DMS53 (cell line): ENCODE measurements at places on chromosomes 16 and 17.

GRCh38 chr17:78374631-78375274 lies 3.7 kb upstream of the PGS1 start:
- no peak for DNase-seq

GRCh38 chr17:34511931-34512330 lies 67.5 kb upstream of the TMEM132E start:
- DNase-seq: no peak

DNA sequence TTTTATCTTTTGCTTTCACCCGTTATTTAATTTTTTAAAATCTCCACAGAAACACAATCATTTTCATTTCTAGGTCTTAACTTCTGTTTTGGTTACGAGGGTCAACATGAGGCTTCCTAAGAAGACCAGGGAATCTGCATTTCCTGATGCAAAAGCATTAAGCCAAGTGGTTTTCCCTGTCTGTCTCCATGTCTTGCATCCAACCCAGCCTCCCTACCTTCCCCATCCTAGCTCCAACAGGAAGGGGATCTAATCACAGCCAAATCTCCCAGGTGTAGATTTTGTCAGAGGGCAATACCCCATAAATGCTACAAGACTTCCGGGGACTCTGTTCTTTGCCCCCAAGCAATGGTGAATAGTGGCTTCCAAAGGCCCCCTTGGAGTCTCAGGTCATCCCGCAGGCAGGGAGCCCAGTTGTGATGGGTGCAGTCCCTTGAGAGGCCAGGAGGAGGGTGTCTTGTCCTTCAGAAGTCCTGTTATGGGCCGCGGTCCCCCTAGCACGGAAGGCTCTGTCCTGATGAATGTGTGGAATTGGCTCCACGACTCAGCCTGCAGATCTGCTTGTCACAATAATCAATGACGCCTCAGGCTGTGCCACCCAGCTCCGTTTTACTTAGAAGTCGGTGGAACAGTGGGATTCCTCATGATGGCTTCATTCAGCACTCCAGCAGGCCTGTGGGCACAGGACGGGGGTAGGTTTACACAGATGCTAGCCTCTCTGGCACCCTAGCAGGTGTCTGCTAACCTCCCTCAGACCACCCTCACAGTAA lies 141.1 kb downstream of the RGS9 start:
- peak; percentile 72 for DNase-seq

- DNase-seq: peak; percentile 92
These were observed 417.1 kb downstream of the TMEM114 start for GRCh38 chr16:8173111-8173644.

- no peak for DNase-seq
These were observed 75.2 kb downstream of the COX10 start for GRCh38 chr17:14144508-14144907.

GRCh38 chr17:13582776-13583547 lies 18.8 kb downstream of the HS3ST3A1 start:
- DNase-seq: no peak
